D341Med (cell line): ENCODE measurements at places on chromosomes 2 and 18.

GRCh38 chr2:82498777-82499443 is 1960.2 kb downstream of the SUCLG1 start:
- no peak for DNase-seq

DNA sequence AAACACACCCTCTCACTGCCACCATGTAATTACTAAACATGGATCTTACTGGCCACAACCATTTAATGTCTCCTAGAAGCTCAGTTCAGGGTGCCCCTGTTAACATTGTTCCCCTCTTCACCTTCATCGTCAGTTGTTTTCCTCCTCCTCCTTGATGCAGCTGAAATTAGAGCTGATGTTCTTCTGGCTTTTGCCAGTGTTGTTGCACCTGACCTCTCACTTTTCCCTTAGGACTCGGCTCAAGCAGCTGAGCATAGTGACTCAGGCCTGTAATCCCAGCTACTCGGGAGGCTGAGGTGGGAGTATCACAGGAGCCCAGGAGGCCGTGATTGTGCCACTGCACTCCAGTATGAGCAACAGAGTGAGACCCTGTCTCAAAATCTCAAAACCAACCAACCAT is 70.8 kb downstream of the ACSL3 start:
- DNase-seq = no peak

DNA sequence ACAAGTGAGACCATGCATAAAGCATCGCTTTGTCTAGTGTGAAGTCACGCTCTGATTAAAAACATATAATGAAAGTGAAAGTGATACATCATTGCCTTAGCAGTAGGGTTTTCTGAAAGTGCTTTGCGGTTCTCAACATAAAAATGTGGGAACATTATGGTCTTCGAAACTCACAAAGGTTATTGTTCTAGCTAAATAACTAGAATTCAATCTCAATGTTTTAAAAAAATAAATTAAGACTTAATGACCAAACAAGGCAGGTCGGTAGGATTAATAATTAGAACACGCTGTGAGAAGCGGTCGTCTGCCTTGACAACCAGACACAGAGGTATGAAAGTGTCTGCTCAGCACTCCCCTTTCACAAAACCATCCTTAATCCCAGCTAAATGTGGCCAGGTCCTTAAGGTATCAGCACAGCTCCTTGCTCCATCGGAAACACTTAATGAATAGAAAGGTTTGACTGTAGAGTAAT is 42.2 kb downstream of the KLHL14 start:
- no peak for DNase-seq

DNA sequence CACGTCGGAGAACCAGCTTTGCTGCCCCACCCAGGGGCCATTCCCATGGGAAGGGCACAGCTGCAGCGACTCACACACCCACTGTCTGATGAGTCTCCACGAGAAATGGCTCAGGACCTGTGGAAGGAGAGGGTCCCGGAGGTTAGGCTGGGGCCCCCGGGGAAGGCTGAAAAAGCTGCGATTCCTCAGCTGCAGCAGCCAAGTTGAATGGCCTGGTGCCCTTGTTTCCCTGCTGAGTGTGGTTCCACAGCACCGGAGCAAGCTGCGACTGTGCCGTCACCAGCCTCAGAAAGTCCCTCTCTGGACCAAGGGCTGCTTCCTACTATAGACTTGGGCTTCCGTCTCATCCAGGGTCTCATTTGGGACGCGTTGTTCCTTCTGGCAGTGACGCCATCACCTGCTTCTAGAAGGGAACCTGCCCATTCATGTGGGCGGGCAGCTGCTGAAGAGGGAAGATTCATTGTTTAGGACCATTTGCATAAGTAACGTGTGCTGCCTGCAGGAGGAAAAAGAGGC is 180.2 kb downstream of the INHBB start:
- DNase-seq = no peak

DNA sequence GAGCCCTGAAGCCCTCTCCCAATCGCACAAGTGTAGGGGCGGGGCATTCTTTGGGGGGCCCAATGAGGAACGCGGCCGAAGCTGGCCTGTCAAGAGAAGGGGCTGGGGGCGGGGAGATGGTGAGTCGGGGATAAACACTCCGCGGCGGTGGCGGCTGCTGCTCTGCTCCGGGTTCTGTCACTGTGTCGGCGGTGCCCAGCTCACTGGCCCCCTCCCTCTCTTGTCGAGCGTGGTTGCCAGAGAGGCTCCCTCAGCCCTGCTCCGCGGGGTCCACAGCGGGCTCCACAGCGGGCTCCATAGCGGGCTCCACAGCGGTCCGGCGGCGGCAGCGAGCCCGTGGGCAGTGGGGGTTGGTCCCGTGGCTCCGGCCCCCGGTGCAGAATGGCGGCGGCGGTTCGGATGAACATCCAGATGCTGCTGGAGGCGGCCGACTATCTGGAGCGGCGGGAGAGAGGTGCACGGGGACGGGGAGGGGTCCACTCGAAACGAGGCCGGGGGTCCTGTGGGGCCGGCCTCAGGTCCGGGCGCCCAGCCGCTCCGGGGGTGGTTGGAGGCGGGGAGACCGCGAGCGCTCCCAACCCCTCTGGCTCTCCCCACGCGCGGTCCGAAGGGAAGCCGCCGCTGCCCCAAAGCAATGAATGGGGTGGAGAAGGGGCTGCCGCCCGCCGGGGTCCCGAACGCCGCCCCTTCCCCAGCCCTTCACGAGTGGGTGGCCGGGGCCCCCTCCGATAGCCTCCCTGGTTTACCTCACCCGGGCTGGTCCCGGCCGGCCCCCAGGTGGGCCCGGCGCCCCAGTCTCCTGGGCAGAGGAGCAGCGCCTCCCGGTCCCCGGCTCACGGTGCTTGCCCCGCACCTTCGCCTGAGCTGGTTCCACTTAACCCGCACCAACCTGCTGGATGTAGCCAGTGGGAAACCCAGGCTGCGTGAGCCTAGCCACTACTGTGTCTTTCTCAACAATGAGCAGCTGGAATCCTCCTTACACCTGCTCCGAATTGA is at the start of gene MXD1:
MXD1 (plus strand) TSS at position 160 of the 996 bp plus-strand sequence; CDS start at position 382, 222 bp downstream.
- DNase-seq = peak; percentile 56

GRCh38 chr2:55511508-55512124 is 7.9 kb upstream of the CFAP36 start:
- DNase-seq = peak; percentile 56

GRCh38 chr18:13412017-13412416 is 193.5 kb downstream of the LDLRAD4 start:
- no peak for DNase-seq

DNA sequence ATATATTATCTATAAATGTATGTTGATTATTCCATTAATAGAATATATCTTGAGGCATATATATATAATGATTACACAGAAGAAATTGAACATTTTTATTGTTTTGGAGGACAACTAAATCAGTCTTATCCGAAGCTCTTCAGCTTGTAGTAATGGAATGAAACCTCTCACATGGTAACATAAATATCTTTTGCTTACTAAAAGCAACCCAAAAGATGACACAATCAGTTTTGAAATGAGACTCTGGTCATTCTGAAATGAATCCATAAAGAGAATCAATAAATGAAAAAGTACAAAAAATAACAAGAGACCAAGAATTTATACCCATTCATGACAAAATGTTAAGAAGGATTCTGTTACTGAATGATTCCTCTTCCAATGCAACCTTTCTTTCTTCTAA is 110.2 kb downstream of the FIGN start:
- no peak for DNase-seq
